ENCODE measurements at places on chromosomes 11 and 22.

- no peak for DNase-seq
These were observed 23.5 kb upstream of the TIMP3 start for GRCh38 chr22:32777987-32778386.

GRCh38 chr11:33110083-33110482, 51.2 kb downstream of the CSTF3 start:
- DNase-seq, result no peak

GRCh38 chr11:70671611-70672010, 273.3 kb downstream of the CTTN start:
- DNase-seq, result no peak

DNA sequence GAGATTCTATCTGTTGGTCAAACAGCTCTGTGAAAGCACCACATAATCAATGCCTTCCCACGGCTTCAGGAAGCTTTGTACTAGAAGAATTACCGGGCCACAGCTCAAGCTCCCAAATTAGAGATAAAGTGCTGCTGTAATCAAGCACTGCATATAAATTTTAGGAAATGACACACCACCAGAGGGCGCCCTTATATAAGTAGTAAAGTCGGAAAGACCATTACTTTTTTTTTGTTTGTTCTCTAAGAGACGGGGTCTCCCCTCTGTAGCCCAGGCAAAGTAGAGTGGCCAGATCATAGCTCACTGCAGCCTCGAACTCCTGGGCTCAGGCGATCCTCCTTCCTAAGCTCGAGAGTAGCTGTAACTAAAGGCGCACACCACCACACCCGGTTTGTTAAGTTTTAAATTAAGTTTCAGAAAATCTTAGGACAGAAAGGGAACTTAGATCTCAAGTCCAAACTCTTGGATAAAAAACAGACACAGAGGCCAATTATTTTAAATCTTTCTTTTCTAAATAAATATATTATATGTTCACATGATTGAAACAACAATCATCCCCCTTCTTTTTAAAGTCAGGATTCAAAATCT, 32.6 kb downstream of the PRCP start:
- DNase-seq, result peak; percentile 88

DNA sequence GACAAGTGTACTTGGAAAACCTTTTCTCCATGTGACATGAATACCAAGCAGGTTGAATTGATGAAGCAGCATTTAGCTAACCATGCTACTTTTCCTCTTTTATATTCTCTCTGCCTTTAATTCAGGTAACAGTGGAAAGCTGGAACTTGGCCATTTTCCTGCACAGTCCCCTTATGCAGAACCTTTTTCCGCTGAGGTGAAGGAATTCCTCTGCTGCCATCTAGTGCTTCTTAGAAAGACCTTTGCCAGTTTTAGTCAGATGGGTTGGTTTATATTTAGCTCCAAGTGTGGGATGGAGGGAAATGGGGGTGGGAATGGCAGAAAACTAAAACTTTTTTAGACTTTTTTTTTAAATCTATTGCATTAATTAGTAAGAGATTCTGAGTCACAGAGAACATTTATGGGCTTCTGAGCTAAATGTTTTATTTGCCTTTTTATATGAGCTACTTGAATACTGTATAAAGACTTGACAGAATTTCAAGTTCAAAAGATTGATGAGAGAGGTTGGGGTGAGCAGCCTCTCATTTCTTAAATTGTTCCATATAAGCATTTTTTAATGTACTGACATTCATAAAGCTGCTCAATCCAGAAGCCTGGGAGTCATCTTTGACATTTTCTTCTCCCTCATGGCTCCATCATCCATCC, 153.9 kb upstream of the ZC3H12C start:
- no peak for DNase-seq

- no peak for DNase-seq
These were observed 18.1 kb upstream of the SC5D start for GRCh38 chr11:121274332-121274991.

GRCh38 chr11:120893440-120894201, 130.3 kb upstream of the TBCEL start:
- DNase-seq, result no peak

DNA sequence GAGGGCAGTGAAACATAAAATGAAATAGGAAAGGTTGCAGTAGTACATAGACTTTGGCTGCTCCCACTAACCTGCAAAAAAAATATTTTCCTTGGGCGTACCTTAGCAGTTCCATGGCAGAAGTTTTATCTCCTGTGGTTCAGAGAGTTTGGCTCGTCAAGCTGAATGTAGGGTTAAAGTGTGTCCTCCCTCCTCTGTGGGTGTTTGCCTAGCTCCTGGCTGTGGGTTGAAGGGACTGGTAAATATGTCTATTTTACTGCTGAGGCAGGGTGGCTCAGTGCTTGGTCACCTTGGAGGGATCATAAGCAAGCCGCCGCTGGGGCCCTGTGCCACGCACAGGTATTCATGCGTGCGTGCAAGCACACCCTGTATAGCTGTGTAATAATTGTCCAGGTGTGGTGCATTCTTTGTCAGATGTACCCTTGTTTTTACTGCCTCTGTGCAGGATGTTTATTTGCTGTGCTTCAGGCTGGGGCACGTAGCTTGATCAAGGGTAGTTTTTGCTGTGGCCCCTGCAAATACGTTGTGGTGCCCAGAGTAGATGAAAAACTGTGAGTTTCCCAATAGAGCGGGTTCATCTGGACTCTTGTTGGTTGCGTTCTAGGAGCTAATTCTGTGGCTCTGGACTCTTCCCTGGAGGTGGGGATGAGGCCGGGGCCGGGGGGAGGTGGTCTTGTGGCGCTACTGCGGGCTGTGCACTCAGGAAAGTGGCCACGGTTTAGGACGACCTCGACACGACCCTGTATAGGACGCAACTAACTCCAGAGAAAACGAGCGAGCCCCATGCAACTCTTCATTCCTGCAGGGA, 732 bp upstream of the SORL1 start:
- peak; percentile 57 for DNase-seq

DNA sequence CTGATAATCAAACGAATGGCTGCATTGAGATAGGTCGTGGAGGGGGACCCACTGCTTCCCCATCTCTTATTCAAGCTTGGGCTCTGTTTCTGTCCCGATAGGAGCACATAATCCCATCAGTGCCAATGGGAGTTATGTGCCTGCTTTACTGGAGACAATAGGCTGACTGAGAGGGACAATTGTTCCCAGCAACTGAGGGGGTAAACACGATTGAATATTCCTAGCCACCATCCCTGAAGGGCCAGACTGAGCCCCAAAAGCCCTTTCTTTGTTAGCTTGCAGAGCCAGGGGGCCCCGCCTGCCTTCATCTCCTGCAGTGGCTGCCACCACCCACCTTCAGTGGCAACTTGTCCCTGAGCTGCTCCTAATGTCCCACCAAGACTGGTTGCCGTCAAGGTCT, 172.8 kb upstream of the NAV2 start:
- DNase-seq, result no peak

GRCh38 chr11:58844361-58845005, at the start of gene GLYATL2:
TSS of gene GLYATL2 (minus strand) at chr11:58844704. CDS start at chr11:58839612, 5,092 bp downstream.
- DNase-seq, result no peak

GRCh38 chr11:117071344-117071787, 26.9 kb downstream of the SIK3 start:
- no peak for DNase-seq

DNA sequence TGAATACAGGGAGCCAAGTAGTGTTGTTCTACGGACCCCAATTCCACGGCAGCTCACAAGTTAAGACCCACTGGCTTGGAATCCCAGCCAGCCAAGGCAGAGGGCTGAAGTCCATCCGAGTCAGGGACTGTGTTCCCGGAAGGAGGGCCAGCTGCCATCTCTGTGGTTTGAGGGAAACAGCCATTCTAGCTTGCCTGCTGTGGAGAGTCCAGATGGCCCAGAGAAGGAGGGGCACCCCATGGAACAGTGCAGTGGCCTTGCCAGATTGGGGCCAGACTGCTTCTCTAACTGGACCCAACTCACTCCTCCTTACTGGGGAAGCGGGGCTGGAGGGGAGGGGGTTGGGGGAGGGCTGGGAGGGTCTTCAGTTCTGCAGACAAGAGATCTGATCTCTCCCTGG, 156.4 kb downstream of the FAM181B start:
- DNase-seq, result no peak

GRCh38 chr22:50398831-50399648, 55.9 kb downstream of the PPP6R2 start:
- DNase-seq, result no peak

DNA sequence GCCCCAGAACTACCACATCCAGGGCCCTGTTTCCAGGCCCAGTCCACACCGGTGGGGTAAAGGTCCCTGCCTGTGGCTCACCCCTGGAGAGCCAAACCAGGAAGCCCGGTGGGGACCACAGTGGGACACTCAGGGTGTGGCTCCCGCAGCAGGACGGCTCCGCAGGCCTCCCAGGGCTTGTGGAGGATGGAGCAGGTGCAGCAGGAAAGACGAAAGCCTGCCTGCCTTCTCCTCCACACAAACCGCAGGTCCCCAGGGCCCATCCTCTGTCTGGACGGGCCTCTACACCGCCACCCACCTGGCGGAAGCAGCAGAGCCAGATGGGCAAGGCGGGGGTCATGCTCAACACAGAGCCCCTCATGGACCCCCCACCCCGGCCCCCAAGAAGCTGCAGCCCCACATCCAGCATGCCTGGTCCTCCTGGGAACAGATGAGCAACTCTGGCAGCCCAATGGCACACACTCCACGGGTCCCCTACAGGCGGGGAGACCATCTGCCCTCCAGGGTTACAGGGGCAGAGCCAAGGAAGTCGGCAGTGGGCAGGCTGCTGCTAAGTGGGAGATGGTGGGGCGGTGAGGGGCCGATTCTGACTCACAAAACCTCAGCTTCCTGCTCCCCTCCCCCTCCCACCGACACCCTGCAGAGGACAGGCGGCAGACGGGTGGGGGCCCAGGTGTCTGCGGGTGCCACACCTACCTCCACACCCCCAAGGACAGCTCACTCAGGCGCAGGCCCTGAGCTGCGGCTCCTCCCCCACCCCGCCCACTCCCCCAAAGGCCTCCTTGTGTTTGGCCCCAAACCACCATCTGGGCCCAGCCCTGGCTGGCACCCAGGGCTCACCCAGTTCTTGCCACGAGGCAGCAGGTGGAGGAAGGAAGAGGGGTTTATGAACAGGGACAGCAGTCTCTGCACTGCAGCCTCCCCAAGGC, 5.2 kb downstream of the SBF1 start:
- DNase-seq, result peak; percentile 88

DNA sequence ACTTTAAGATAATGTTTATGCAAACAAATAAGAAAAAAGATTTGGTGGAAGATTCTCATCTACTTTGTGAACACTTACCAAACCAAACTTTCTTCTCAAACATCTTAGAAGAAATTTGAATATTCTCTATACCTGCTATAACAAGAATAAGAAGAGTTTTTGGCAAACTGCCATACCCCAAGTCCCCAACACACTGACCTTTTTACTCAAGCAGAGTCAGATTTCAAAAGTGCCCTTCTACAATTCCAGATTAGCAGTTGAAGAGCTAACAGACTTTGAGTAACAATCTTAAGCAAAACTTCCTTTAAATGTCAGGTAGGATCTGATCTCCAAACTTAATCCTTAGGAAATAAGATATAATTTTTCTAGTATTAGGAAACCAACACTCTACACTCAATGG, 33.9 kb downstream of the TSG101 start:
- no peak for DNase-seq

DNA sequence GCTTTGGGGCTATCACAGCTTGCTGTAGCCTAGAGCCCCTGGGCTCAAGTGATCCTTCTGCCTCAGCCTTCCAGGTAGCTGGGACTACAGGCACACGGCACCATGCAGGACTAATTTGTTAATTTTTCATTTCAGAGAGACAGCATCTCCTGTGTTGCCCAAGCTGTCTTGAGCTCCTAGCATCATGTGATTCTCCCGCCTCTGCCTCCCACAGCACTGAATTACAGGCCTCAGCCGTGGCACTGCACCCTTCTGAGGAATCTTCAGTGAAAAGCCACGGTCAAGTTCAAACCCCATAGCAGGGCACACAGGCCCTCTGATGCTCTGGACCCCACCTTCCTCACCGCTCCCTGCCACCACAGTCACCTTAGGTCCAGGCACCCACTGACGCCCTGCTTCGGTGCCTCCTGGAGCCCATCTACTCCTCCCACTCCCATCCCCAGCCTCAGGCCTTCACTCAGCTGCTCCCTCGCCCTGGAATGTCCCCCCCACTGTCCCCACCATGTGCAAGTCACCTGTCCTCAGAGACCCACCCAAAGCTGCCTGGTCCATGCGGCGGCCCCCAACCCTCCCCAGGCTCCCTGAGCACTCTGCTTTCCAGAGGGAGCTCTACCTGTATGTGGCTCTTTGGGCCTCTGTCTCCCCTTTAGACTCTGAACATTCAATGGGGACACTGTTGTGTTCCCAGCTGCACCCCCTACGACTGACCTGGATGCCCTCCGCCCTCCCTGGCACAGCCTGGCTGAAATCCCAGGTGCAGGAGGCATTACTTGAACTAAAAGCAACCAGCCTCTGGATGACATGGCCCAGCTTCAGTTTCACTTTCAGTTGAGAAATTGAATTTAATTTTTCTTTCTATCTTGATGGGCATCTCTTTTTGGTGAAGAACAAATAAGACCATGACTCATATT, 1.6 kb downstream of the APOL2 start:
- peak; percentile 44 for DNase-seq

- DNase-seq, result no peak
These were observed 1234.7 kb downstream of the TBC1D22A start for GRCh38 chr22:47997052-47997590.

- DNase-seq, result no peak
These were observed 30.0 kb upstream of the FLI1 start for GRCh38 chr11:128663824-128664223.

GRCh38 chr11:19560156-19560555, 152.5 kb upstream of the NAV2 start:
- DNase-seq, result peak; percentile 13

DNA sequence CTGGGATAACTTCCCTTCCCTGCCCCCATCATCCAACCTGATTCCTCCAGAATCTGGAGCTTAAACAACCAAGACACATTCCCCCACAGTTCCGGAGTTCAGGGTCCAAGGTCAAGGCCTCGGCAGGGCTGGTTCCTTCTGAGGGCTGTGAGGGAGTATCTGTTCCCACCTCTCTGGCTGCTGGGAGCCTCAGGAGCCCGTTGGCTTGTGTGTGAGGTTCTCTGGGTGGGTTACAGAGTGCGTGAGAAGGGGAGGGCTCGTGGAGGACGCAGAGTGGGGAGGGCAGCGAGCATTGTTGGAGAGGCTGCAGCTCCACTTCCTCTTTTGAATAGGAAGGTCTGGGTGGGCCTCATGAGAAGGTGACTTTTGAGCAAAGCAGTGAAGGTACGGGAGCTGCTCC, 8.5 kb downstream of the SERHL2 start:
- DNase-seq, result no peak

GRCh38 chr11:72221386-72222075, 3.0 kb upstream of the INPPL1 start:
- DNase-seq, result peak; percentile 48

- DNase-seq, result no peak
These were observed 380.9 kb downstream of the TBC1D22A start for GRCh38 chr22:47143249-47143938.

Measured in ureter (tissue), 1 donor.